CD4-positive, alpha-beta T cell treated with Interferon alpha-2 for 1 hour (primary cell): ENCODE measurements at places on chromosomes 1 and 21.

DNA sequence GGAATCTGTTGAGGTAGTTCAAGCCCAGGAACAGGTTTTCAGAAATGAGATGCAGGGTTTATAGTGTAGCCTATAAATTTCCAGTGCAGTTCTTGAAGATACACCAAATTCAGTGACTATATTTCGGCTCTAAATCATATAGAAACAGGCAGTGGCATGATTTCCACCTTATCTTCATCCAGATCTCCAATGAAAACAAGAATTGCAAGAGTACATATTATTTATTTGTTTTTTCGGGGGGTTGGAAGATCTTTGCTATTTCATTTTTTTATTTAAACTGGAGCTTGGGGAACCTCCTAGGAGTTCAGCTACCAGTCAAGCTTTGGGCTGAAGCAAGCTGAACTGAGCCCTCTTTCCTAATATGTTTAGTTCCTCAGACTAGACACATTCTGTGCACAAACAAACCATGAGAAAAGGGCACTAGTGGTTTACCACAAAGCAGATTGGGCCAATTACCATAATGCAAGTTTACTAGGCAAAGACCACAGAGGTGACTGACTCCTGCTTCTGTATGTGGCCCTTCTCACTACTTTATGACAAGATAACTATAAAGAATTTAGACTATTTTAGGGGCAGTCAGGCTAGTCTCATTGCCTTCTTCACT is 68.5 kb downstream of the RGS2 start:
- DNase-seq: no peak

DNA sequence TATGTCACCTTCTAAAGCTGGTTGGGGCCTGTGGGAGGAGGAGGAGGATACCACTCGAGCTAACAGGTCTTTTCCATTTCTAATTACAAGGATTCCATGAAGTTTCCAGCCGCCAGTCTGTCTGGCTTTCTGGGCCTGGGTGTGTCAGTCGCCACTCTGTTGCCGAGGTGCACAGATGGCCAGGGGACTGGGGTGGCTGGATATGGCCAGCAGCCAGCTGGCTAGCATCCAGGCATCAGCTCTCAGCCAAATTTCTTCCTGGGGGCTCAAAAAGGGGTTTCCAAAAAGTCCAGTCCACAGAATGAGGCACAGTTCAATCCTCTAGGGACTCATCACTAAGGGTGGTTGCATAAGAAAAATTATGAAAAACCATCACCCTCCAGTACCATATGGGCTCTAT is 32.4 kb downstream of the ITPKB start:
- no peak for DNase-seq

DNA sequence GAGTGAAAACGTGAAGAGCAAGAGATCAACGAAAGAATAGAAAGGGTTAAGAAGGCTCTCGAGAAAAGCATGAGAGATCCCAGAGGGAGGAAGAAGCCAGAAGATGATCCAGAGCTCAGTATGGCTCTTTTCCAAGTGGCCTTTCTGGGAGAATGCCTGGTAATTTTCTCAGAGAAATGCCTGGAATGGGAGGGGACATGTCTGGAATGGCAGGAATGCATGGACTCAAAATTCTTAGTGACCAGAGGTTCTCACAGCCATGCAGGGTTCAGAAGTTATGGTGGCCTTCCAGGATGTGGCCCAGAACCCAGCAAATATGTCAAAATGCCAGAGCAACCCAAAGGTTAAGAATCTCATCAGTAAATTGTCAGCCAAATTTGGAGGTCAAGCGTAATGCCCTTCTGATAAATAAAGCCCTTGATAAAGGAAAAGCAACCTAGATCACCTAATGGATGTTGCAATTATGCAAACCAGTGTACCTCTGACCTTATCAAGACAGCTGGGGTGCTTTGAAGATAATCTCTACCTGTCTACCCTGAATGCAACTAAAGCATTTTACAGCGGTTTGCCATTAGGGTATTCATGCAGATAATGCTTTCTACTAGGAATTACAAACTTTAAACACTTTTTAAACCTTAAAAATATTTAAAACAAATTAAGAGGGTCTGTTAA is 53.1 kb downstream of the NBPF6 start:
- no peak for DNase-seq

- no peak for DNase-seq
Observed at GRCh38 chr1:180197231-180197630, 32.8 kb upstream of the LHX4 start.

- no peak for DNase-seq
Observed at GRCh38 chr1:21579791-21580190, 70.6 kb downstream of the ALPL start.

DNA sequence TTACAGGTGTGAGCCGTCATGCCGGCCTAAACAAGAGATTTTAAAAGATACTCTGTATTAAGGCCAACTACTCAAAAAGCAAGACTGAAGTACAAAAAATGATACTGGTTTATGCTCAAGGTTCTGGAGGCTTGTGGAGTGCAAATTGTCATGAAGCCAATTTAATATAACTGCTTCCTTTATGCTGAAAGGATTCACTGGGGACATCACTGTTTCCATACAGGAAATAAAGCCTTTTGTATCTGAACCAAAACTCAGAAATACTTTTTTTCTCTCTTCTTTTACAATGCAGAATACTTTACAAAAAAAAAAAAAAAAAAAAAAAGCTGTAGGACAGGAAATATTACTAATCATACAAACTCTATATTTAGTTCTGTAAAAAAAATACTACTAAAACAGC is 55.5 kb upstream of the CNN3 start:
- no peak for DNase-seq

DNA sequence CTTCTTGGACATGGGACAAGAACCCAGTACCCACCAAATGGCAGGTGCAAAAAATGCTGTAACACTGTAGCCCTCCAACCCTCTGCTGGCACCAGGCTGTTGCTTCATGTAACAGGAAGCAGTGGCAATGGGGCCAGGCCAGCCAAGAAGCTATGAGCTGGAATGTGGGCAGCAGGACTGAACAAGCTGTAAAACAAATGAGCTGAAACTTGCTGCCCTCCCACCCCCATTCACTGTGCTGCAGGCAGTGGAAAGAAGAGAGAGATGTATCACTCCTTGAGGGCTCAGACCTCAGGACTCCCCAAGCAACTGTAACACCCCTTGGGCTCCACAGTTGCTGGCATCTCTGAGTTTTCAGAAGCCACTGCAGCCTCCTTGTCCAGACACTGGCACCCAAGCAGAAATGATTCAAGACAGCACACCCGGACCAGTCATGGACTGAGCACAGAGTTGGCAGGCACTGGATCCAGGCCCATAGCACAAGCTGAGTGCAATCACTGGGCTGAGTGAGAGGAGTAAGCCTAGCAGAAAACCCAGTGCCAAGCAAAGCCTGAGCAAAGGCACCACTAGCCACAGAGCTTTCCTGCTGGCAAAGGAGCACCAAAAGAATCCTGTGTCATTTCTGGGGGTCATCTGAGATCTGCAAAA is 321.4 kb upstream of the CXADR start:
- DNase-seq: no peak

DNA sequence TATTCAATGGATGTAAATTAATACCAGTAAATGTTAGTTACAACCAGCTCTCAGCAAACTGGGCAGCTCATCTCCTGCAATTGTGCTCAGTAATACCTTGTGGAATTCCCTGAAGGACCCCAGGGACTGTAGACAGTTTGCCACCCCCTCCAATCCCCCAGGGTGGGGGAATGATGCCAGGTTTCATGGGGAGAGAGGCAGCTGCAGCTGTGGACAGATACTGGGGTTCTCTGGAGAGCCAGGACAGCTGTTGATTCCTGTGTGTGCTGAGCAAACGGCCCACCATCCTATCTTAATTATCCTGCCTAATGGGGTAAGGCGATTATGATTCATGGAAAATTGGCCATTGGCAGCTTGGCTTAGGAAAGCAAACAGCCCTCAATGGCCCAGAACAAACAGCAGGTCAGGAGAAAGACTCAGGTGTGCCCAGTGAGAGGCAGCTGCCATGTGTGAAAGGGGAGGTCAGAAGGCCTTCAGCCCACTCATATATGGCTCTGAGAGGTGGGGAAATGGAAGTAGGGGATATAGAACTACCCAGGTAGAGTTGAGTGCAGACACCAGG is 148.9 kb upstream of the CTTNBP2NL start:
- DNase-seq: no peak

GRCh38 chr1:178120088-178120487 is 26.2 kb downstream of the RASAL2 start:
- DNase-seq: no peak

DNA sequence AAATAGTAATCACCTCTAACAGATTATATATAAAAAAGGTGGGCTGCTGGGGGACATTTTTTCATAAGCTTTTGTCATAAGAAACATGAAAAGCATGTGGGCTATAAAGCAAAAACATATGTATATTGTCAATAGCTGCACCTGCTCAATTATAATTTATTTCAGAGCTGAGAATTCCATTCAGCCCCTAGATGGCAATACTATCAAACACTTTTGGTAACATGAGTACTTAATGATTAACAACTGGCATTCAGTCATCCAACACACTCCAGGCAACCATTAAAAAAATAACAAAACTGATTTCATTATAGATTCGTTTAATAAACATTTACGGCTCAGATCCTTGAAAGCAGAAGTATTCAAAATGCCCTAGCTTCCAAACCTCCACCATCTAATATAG is 115.1 kb downstream of the KCTD3 start:
- no peak for DNase-seq

DNA sequence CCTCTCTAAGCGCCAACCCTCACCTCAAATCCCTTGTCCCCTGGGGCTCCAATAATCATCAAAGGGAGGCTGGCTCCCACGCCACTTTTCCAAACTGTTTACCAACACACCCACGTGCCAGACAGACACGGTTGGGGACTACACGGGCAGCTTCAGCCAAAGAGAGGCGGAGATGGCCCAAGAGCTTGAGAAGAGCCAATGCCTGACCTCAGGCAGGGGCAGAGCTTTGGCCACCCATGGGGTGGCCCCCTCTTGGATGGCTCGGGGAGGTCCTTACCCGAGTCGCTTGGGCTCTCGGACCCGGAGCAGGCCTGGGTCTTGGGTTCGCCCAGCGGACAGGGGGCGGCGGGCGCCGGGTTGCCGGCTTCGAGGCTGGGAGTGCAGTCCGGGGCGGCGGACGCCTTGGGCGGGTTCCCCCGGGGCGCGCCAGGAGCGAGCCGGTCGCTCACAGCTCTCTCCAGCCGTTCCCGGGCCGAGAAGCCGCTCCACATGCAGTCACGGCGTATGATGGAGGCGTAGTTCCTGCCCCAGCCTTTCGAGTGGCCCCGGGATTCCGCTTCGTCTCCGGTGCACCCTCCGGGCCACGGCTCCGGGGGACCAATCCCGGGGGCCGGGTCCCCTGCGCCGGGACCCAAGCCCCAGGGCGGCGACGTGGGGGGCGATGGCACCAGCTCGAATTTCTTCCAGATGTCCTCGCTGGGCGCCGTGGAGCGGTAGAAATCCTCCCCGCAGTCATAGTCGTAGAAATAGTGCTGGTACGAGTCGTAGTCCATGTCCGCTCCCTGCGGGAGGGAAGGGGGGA is 854 bp downstream of the MYCL start:
- no peak for DNase-seq
